ENCODE measurements at places on chromosomes 5 and 9.

GRCh38 chr5:143979044-143979690, 167.2 kb downstream of the HMHB1 start:
- DNase-seq, result peak; percentile 69

GRCh38 chr5:35971186-35971877, 19.9 kb downstream of the UGT3A1 start:
- DNase-seq, result no peak

DNA sequence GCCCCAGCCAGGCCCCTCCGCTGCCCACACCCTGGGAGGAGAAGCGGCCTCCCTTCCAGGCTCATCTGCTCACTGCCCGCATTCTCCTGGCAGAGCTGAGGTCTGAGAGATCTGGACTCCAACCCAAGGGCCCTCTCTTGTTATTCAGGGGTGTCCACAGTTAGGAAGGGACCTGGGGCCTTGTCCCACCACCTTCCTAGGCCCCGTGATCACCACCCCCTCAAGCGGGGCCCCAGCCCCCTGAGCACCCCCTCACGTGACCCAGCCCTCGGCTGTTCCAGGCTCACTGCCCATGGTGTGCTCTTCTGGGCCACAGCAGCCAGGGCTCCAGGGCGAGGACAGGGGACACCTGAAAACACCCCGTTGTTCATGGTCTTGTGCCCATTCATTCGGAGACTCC, 48.7 kb downstream of the NEURL1B start:
- DNase-seq, result no peak

- peak; percentile 26 for DNase-seq
Measured at GRCh38 chr5:142319560-142320429, 5.0 kb downstream of the SPRY4 start.

DNA sequence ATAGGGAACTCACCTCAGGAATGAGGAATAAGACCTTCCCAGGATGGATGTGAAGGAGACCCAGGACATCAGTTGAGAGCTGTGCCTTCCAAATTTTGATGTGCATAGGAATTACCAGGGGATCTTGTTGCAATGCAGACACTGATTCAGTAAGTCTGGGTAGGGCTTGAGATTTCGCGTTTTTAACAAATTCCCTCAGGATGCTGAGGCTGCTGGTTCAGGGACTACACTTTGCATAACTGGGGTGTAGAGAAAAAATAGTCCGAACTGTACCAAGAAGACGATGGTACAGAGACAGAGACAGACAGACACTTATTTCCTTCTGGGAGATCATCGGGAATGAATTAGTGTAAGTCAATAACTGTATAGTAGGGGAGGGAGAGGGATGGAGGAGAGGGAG, 82.3 kb upstream of the FREM1 start:
- no peak for DNase-seq

- no peak for DNase-seq
Measured at GRCh38 chr9:84402517-84402916, 62.0 kb upstream of the SLC28A3 start.

GRCh38 chr5:62982348-62982747, 403.7 kb downstream of the LRRC70 start:
- DNase-seq, result no peak

DNA sequence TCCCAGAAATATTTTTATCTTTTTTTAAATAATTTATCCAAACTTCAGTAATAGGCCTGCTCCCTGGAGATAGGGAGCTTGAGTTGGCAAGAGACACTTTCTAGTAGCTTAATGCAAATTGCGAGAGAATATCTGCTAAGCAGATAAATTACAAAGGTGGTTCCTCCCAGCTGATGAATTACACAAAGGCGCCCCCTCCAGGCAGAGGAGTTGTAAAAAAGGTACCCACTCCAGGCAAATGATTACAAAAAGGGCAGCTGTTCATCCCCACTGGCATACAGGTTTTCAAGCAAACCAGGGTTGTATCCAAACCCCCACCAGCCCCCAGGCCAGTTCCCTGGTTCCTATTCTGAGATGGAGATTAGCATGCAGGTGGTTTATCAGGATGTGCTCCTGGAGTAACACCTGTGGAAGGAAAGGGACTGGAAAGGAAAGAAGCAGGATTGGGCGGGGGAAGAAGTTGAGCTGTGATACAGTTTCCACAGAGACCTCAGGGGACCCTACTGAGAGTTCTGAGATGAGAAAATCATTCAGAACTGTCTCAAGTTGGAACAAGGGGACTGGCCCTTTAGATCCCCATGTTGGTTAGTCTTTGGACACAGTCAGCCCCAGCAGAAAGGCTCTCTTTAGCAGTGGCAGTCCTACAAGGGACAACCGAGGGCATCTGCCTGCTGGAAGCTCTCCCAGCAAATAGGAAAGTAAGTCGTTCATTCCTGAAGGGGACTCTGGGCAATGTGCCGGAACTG, 25.5 kb downstream of the ESM1 start:
- DNase-seq, result peak; percentile 23

DNA sequence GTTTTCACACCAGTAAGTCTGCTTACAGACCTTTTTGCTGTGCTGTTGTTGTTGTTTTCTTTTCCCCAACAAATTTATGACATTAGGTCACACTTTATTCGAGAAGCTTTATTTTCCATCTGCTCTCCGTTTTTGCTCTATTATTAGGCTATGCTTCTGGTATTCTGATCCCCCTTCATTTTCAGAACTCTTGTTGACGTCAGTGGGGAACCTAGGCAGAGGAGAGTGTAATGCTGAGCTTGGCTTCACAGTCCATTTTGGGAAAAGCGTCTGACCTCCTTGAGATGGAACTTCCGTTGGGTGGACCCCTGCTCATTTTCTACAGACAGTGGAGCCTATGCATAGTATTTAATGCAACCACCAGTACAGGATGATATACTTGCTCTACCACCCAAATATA, 387.9 kb upstream of the MEF2C start:
- DNase-seq, result no peak

DNA sequence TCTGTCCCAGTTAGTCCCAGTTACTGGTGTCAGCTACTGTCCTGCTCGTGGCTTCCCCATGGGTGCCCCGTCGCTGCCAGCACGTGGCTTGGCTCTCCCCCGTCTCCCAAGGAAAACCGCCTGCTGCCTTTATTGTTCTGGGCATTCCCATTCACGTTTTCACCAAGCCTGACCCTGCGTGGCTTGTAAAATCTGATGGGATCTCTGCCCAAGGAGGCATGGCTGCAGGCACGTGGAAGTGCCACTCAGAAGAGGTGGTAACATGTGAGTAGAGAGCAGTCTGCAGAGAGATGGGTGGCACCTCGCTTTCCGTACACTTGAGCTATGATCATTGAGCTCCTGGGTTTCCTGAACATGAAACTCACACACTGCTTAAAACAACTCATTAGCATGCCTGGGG, 429.2 kb upstream of the KLF4 start:
- no peak for DNase-seq

GRCh38 chr9:112869041-112869529, 21.6 kb downstream of the SLC46A2 start:
- DNase-seq, result no peak
